ENCODE measurements at places on chromosomes 11 and 22. TPM values are rescaled to one million over a fixed set of nuclear protein-coding genes. Genes with fewer than 3 reads are reported as not detected.

The TRIM6 gene
- total RNA-seq = 6.1 TPM

GRCh38 chr22:50261615-50262459 is at the start of gene MAPK12:
TSS of gene MAPK12 (minus strand) at chr22:50261683. CDS start at chr22:50261509, 174 bp downstream.
- DNase-seq = no peak

GRCh38 chr11:82719361-82720105 is 14.1 kb downstream of the FAM181B start:
- DNase-seq = no peak

DNA sequence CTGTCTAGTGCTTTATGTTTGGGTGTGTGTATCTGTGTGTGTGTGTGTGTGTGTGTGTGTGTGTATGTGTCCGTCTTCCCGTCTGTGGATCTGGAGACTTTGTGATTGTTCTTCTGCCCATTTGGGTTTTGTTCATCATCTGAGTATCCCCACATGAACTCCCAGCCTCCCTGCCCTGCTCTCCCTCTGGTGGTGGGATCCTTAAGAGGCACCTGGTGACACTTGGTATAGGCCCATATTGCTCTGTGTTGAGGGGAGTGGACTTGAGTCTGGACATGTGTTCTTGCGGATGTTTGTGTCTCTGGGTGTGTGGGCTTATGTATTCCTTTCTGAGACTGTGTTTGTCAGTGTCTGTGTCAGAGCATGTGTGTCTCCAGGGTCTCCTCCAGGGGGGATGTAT is 15.3 kb downstream of the RCOR2 start:
- DNase-seq = no peak

- no peak for DNase-seq
These were observed 76.9 kb upstream of the SLC6A5 start for GRCh38 chr11:20522536-20522935.

DNA sequence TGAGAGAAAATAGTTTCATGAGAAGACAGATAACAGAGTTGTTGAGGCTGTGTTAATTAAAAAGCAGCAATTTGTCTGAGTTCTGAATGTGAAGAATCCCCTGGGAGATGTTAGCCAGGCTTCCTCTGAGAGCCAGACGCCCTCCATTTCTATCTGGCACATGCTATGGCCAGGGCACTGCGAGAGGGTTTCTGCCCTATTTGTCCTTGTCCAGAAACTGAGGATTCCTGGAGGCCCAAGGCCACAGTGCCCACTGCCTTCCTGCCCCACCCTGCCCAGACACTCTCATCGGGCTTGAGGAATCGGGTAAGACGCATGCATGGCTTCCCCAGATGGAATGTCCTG is 484.6 kb downstream of the OPCML start:
- no peak for DNase-seq

DNA sequence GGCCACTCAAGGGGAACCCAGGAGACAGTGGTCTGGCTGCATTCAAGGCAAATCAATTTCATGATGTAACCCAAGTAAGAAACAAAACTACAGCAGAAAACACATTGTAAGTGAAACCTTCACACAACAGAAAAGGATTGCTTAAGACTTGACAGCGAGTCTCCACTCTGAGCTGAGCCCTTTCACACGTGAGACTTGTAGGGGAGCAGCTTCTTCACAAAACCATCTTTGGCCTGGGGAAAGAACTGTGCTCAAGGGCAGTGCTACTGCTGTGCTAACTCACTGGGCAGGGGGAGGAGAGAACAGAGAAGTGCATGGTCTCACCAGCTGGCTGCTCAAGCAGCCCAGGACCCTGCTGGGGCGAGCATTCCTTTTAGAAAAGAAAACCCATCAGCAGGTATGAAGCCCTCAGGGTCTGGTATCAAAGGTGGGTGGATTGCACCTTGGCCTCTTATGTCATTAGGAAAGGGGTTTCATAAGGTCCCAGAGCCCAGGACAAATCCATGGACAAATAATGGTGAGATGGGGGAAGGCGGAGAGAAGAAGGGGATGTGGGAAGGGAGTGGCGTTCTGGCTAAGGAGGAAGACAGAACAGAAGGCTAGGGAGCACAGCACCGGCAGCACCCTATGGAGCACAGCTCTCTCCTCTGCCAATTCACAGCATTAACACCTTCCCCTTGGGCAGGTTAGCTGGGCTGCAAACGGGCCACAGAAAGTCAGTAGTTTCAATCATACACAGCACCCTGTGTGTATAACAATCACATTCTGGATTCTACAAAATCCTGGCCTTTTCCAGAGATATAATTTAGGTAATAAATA is 20.6 kb upstream of the RAPSN start:
- no peak for DNase-seq

DNA sequence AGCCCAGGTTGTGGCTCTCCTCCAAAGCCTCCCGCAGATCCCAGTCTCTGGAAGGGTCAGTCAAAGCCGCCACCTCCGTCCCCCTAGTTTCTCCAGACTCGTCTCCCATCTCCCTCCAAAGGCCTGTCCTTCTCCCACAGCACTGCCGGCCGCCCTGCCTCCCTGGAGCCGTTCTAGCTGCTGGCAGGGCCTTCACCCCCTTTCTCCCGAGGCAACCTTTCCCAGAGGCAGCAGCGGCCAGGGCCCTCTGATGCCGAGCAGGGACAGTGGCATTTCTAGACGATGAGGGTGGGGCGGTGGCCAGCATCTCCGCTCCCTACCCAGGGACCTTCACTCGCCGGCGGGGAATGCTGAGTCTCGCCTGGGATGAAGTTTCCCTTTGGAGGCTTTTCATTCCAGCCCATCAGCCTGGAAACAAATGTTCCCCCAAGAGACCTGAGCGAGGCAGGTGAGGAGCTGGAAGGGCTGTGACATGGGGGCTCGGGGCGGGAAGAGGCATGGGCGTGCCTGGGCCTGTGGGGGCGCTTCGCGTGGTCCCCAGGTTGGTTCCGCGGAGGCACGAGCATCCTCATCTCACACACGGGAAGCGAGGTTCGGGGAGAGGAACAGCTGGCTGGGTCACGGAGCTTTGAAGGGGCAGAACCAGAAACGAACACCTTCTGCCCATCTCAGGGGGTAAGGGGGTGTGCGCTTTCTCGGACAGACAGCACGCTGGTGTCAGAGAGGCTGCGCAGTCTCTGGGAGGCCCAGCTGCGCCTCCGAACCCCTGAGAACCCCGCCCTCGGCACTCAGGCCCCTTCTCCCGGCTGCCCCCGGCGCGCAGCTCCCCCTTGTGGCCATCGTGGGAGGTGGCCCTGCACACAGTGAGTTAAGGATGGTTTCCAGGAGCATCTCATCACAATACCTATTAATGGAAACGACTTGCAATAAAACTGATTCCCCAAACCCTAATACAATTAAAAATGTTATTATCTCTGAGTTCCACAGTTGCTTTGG is 18.1 kb upstream of the KLHL35 start:
- no peak for DNase-seq

DNA sequence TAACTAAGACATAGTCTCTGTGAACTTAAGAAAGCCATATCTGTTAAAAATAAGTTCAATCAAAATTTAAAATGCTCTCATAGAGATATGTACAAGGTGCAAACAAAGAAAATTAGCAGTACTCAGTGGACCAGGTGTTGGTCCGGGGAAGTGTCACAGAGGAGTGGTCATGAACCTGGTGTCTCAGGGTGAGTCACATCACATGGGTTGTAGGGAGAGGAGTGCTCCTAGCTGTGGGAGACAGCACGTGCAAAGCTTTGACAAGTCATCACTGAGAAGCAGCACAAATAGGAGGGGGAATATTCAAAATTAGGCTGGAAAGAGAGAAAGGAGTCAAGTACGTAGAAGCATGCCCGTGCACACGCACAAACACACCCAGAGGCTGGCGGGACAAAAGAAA is 438.1 kb downstream of the NTM start:
- DNase-seq = no peak
